BJ (cell line): ENCODE measurements at places on chromosomes 2 and 18.

DNA sequence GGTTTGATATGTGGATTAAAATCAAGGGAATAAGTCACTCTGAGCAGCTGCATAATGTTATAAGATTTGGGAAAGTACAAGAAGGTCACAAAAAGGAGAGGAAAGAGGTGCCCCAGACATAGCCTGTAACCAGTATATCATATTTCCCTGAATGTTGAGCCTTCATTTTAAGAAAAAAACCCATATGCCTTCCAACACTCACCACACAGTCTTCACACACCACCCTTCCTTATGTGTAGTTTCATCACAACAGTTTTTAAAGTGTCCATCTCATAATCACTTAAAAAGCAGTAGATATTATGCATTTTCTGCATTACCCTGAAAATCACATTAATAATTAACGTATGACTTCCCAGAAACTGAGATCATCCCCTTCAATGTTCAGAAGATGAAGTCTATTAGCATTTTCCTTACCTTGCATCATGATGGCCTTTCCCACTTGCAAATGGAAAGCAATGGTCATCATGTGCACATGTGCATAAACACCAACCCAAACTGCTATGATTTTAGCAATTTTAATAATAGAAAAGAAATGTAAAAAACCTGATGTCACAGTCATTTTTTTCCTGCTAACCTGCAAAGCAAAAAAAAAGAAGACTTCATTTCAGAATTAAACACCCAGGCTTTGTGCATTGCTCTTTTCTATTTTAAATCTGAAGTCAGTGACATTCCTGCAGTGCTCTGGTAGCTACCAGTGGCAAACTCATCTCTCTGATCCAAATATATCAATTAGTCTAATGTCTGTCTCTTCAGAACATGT is 465.0 kb downstream of the SUCLG1 start:
- DNase-seq: no peak

GRCh38 chr2:65349863-65350262 is 82.5 kb downstream of the SPRED2 start:
- DNase-seq: no peak

DNA sequence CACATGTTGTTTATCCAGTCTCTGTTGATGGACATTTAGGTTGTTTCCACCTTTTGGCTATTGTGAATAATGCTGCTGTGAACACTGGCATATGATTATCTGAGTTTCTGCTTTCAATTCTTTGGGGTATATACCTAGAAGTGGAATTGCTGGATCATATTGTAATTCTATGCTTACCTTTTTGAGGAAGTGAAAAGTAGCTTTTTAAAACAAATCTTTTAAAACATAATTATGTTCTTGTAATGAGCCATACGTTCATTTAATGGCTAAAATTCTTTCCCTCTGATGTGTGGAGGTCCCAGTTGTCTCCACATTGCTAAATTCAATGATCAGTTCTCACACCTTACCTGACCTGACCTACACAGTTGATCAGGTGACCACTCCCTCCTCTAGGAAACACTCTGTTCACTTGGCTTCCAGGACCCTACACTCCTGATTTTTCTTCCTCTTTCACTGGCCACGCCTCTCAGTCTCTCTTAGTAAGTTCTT is 27.8 kb upstream of the SERTAD2 start:
- no peak for DNase-seq

- DNase-seq: no peak
Observed at GRCh38 chr2:103484906-103485305, 723.1 kb downstream of the TMEM182 start.

GRCh38 chr2:142693171-142693950 is 184.1 kb upstream of the KYNU start:
- no peak for DNase-seq

GRCh38 chr18:53799134-53799533 is 425.3 kb downstream of the MBD2 start:
- peak; percentile 19 for DNase-seq

GRCh38 chr2:205678541-205679142 is 3.7 kb upstream of the NRP2 start:
- no peak for DNase-seq

- DNase-seq: no peak
Observed at GRCh38 chr2:199543606-199544172, 86.0 kb upstream of the SATB2 start.

DNA sequence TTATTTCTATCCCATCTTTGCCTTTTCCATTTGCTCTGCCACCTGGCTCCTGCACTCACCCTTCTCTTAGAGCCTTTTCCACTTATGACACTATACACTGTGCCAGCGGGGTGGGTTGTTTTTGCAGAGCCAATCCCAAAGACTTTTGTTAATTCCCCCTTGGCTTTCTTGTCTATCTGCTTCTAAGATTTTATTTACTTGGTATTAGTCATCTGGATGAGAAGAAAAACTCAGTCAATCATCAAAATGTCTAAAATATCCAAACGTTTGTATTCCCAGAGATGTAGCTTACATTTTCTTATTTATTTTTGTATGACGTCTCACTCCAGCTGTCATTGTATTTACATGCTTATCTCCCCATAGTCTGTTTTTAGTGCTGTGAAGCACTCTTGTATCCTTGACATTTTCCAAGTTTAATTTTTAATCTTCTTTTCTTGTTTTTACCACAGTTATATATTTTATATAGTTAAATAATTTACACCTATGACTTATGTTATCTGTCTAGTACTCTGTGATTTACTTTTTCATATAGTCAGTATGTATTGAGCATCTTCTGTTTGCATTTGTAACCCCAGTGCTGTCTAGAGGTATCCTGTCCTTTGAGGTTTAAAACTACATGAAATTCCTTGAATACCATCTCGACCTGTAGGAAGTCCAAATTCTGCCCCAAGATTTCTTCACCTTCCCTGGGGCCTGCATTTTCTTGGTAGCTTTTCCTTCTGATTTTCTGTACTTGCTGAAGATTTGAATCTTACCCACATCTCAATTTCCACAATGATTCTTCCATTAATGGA is 55.1 kb downstream of the COL4A3 start:
- no peak for DNase-seq

DNA sequence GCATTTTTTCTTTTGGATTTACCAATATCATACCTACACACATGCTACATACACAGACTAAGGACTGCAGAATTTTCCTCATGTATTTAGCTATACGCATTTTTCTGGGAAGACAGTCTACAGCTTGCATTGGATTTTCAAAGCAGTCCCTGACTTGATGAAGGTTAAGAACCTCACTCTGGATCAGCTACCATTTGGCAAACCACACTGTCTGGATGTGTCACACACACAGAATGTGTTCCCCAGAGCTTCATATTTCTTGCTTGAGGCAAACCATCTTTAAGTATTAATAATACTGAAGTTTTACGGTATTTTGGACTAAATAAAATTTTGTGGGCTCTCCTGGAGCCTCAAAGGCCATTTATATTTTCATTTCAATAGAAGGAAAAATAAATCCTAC is 102.3 kb downstream of the TCF4 start:
- DNase-seq: peak; percentile 50

- no peak for DNase-seq
Observed at GRCh38 chr2:10759151-10759714, 37.8 kb downstream of the ATP6V1C2 start.
